ENCODE measurements at places on chromosomes 4 and X. TPM values are rescaled to one million over a fixed set of nuclear protein-coding genes. Genes with fewer than 3 reads are reported as not detected.

- DNase-seq = no peak
Observed at GRCh38 chr4:107804956-107805355, 19.8 kb upstream of the SGMS2 start.

DNA sequence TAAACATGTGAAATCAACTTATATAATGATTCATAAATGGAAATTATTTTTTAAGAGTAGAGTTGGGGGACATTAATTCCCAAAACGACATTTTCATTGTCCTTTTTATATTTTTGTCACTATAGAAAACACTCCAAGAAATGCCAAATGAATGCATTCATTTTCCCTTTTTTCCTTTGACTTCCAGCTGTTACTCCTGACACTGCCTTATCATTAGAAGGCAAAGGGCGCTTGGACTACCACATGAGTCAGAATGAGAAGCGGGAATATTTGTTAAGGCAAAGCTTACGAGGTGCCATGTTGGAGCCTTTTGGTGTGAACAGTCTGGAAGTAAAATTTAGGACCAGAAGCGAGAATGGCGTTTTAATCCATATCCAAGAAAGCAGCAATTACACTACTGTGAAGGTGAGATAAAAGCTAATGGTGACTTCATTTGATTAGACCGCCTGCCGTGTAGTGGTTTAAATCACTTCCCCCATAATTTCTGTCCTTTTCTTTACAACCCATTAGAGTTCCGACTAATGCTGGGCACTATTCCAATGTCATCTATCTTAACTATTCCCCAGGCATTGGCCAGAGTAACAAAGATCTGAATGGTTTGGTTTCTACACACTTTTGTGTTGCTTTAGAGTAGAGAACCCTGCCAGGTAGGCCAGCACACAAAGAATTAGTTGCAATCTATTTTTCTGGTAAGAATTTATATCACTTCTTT, 166.7 kb downstream of the FAT4 start:
- no peak for DNase-seq

The ADH1B gene
- total RNA-seq = 15.5 TPM

GRCh38 chr4:158722291-158722916, 792 bp downstream of the PPID start:
- no peak for DNase-seq

DNA sequence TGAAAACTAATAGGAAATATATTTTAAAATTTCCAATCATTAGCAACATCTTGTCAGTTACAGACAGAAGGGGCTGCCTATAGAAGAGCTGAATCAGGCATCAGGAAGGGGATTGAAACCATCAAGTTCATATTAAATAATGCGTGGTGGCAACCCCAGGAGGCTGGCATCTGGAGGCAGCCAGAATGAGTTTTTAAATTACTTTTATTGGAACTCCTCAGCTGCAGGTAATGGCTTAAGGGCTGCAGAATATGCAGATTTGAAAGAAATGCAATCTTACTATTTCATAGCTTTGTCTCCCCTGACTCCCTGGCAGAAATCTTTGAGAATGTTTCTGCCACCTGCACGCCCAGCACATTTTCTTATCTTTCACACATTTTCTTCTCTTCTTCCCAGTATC, 711.6 kb downstream of the PCDH19 start:
- no peak for DNase-seq

GRCh38 chr4:88006956-88007303, 505 bp upstream of the PKD2 start:
- DNase-seq = no peak

DNA sequence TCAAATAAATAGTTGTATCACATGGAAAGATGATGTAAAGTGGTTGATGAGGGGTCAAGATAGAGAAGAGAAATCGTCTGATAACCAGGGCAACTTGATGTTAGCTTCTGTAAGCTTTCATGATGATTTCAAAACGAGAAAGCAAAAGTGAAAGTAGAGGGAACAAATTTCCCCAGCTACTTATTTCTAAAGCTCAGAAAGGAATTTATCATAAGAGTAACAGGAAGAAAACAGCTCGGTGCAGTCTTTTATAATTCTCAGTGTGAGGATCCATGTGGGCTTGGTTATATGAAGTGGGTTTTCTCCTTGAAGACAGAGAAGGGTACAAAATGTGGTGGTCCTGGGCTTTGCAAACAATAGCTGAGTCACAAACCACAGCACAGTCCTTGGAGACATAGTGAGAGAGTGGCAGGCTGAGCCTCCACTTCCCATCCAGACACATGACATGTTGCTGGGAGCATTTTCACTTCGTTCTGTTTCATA, 32.1 kb upstream of the GLRA2 start:
- DNase-seq = no peak

The TRIM2 gene
- total RNA-seq = 39.2 TPM

DNA sequence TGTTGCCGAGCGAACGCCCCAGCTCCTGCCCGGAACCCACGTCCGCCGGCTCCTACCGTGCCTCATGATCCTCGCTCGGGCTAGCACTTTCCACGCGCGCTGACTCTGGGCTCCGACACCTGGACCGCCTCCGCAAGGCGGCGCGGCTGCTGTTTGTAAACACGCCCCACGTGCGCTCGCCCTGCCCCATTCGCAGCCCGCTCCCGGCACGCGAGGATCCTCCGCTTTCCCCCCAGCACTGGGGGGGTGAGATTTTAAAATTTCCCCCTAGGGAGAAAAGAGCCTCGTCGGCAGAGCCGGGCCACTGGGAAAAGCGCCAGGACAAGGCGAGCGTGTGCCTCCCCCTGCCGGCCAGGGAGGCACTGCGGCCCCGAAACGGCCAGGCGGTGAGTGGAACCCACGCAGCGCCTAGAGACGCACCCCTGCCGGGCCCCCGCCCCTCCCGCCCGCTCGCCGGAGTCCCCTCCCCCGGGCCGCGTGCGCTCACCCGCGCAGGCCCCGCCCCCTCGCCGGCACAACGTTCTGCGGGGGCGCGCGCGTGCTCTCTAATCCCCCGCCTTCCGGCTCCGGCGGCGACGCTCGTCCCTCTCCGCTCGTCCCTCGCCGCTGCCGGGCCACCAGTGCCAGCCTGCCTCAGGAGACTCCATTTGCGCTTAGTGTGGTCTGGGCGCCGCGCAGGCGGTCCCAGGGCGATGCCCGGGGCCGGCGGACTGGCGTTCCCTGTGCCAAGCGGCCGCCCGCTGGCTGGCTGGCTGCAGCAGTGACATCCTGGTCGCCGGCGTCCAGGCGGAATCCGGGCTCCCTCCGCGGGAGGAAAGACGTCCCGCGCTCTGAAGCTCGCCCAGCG, at the start of gene TIGD2:
TSS of gene TIGD2 (plus strand) at position 548 of the 847 bp plus-strand sequence. CDS start 1,442 bp downstream, outside the sequence.
- peak; percentile 88 for DNase-seq

The NR0B1 gene
- total RNA-seq = 0.38 TPM

The DLG3 gene
- 35.3 TPM for total RNA-seq

The EDA2R gene
- 0.70 TPM for total RNA-seq

DNA sequence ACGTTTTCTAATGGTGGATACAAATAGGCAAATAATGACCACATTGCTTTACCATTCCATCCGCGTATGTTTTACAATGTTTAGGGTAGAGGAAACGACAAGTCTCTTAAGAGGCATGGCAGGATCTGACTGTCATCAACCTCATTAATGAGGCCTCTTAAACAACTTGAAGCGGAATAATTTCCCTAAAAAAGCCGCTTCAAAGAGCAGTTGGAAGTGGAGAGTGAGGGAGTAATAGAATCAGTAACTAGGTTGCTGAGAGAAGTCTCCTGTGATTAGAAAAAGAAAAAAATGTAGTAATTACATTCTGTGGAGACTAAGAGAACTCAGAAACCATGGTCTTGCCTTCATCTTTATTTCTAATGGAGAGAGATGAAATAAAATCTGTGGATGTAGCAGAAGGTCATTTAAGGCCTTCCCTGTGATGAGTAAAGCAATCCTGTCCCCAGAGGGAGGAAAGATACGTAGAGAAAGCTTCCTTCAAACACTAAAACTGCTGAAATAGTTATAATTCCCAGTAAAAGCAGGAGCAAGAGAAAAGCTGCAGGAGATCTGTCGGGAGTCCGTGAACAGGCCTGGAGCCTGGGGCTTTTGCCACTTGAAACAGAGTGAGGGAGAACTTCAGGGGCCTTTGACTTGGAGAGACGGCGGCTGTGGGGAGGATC, 11.1 kb upstream of the SEPSECS start:
- no peak for DNase-seq

- peak; percentile 20 for DNase-seq
Observed at GRCh38 chr4:139266583-139267257, 13.3 kb downstream of the MGARP start.

DNA sequence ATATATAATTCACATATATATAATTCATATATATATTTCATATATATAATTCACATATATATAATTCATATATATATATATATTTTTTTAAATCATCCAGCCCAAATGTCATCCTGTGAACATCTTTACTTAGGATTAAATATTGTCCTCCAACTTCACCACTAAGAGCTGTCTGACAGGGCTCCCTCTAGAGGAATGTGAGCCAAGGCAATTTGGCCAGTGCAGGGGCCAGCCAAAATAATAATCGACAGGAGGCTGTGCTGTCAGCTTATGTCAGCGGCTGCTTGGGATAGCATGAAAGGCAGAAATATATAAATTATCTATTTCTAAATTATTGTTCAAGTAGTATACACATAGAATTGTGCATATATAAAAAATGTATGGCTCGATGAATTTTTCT, 29.5 kb downstream of the EGFL6 start:
- DNase-seq = no peak

- DNase-seq = no peak
Observed at GRCh38 chr4:64248186-64248585, 161.1 kb downstream of the TECRL start.

DNA sequence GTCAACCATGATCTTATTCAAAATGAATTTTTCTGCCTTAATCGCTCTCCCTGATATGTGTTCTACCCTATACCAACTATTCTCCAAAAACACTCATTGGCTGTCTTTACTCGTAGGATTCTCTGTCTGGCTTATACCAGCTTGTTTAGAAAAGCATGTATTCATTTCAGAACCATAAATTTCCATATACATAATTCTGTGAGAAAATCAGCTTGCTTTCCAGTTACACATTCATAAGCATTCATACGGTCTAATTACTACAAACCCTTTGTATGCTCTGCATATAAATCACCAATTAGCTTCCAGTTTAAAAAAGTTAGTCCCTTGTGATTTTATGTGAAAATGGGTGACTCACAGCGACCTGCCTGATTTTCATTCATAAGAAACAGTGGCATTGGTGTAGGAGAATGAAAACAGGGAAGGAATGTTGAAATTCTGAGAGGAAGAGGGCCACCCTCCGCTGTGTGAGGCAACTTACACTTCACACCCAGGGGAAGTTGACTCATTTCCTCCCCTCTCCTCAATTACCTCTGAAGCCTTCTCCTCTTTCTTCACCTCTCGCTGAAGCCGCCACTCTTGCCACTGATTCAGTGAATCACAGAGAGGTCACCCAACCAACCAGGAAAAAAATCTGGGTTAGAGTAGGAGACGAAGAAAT, 63.3 kb downstream of the MEPE start:
- DNase-seq = no peak

- no peak for DNase-seq
Observed at GRCh38 chr4:177187371-177187770, 122.3 kb upstream of the NEIL3 start.

DNA sequence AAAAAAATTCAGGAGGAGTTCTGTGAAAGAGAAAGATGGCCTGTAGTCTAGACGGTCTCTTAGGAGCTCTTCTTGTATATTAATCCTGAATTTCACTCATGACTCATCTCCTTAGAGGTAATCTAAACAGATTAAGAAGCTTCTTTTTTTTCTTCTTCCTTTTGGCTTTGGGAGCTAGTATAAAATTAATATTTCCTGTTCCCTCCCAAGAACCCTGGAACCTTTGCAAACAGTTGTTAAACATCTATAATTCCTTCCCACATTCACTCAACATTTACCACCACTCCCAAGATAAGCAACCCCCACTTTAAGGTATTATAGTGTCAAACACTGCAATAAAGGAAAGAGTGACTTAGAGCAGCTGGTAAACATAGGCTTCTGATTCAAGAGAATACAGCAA, 146.4 kb upstream of the EDNRA start:
- DNase-seq = no peak

DNA sequence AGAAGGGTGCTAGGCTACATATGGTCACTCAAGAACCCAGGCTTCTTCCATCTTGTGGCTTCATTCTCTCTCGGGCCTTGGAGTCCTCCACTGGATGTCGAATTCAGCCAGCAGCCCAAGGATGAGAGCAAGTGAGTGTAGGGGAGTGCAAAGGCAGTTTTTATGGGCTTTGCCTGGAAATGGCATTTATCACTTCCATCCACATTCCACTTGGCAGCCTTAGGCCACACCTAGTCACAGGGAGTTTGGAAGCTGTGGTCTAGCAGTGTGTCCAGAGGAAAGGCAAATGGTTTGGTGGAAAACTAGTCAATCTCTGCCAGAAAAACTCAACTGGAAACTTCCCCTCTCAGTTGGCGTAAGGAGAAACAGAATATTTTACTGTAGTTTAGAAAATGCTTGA, 59.0 kb downstream of the NHS start:
- no peak for DNase-seq

- DNase-seq = no peak
Observed at GRCh38 chr4:139740121-139740520, 74.5 kb downstream of the MGST2 start.

The RASGEF1B gene
- total RNA-seq = 4.5 TPM

- DNase-seq = no peak
Observed at GRCh38 chr4:149912000-149912399, 96.4 kb upstream of the IQCM start.

- no peak for DNase-seq
Observed at GRCh38 chr4:108971473-108971872, 208.6 kb upstream of the ETNPPL start.

DNA sequence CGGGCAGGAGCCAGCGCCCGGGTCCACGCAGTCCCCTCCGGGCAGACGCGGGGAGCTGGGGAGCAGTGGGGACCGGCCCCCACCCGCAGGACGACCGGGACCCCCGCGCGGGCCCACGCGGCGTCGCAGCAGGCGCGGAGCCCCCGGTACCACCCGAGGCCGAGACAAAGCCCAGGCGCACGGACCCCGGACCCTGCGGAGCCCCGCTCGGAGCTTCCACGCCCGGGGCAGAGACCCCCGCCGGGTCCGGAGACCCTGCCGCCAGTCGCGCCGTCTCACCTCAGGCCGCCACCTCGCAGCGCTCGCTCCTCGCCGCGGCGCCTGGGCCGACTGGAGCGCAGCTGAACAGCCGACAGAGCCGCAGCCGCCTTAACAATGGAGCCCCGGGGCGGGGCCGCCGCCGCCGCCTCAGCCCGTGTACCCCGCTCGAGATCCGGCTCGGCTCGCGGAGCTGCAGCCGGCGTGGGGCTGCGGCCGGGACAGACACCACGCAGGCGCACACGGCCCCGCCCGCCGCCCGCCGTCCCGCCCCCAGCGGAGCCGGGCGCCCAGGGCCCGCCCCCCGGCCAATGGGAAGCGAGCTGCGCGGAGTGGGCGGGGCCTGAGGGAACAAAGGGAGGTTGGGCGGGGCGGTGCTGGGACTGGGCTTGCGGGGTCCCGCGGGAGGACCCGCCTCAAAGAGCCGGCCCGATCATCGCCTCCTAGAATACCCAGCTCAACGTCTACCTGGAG, at the start of gene AFAP1:
TSS of gene AFAP1 (minus strand) at position 485 of the 732 bp plus-strand sequence. CDS start 67,783 bp downstream, outside the sequence.
- DNase-seq = peak; percentile 93

DNA sequence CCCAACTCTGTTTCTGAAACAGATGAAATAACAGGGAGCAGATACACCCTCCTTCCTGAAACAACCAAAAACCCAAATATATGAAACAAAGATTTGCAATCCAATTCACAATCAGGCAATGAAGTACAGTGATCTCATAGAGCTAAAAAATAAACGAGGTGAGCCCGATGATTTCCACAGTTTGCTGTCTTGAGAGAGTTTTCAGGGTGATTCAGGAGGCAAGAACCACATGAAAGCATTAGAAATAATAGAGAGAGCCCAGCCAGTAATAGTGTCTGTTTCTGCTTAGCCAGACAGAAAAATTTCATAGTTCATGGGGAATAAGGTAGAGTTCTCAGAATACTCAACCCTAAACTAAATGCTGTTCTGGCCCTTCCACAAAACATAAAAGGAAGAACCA, 296.2 kb downstream of the PDHA2 start:
- DNase-seq = no peak

GRCh38 chr4:88969271-88969670, 87.7 kb downstream of the FAM13A start:
- no peak for DNase-seq
